ENCODE measurements at places on chromosomes 16 and 17.

- no peak for DNase-seq
Observed at GRCh38 chr17:65093930-65094329, 37.4 kb upstream of the GNA13 start.

GRCh38 chr17:17971431-17972125, 622 bp downstream of the TOM1L2 start:
- DNase-seq = no peak

- no peak for DNase-seq
Observed at GRCh38 chr16:22428654-22429053, 54.2 kb upstream of the CDR2 start.

- DNase-seq = no peak
Observed at GRCh38 chr17:60173304-60173819, 23.6 kb downstream of the CA4 start.

DNA sequence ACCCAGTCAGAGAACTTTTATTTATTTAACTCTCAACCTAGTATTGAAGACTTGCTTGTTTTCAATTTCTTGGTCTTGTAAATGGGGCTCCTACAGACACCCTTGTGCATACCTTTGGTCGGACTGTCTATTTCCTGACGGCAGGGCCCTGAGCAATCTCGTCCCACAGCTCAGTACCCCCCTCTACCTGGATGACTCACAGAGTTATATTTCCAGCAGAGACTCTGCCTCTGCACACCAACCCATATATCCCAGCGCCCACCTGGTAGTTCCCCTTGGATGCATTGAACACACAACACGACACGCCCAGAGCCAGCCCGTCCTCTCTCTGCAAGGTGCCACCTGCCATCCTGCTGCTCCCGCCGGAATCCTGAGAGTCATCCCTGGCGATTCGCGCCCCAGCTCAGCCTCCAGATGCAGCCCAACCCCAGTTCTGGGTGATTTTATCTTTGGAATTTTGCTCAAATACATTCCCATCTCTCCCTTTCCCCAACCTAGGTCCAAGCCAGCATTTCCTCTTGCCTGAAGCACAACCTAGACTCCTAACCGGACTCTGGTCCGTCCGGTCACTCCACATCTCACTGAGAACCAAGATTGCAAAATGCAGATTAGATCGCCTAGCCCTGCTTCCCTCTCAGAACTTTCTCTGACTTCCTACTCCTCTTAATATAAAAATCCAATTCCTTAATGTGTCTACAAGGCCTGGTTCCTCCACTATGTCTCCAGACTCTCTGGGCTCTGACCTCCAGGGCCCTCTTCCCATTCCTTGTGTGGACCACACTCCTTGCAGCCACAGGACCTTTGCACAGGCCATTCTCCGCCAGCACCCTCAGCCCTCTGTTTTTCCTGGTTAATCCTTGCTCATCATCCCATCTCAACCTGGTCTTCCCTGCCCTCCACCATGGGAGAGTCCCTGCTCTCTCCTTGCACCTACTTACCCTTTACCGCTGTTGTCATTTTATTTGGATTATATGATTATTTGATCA, 129.2 kb downstream of the SEC14L1 start:
- DNase-seq = no peak

DNA sequence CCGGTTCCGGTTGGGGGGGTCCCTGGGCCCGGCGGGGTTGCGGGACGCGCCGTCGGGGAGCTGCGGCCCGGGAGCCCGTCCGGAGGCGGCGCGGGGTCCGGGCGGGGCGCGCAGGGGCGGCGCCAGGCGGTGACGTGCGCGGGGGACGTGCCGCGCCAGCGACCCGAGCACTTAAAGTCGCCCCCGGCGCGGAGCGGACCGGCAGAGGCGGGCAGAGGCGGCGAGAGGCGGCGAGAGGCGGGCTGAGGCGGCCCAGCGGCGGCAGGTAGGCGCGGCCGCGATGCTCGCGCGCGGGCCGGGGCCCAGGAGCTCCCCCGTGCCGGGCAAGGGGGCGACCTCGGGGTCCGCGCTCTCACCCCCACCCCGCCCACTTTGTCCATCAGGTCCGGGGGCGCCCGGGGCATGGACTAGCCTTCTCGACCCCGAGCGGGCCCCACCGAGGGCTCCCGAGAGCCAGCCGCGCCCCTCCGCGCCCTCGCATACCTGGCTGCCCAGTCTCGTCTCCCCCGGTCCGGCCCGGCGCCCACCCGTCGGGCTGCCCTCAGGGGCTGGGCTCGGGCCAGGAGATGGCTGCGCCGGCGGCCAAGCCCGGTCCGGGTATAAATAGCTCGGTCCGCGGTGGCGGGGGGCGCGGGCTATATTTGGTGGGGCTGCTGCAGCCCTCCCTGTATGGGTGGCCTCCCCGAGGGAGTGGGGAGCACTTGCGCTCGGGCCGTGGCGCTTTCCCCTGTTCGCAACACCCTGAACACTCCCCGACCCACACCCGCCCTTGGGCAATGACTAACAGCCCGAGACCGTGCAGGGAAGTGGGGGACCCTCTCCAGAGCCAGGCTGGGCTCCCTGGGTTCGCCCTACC, at the start of gene SLC16A3:
TSS of gene SLC16A3 (plus strand) at position 201 of the 856 bp plus-strand sequence. CDS start 6,967 bp downstream, outside the sequence.
- no peak for DNase-seq

DNA sequence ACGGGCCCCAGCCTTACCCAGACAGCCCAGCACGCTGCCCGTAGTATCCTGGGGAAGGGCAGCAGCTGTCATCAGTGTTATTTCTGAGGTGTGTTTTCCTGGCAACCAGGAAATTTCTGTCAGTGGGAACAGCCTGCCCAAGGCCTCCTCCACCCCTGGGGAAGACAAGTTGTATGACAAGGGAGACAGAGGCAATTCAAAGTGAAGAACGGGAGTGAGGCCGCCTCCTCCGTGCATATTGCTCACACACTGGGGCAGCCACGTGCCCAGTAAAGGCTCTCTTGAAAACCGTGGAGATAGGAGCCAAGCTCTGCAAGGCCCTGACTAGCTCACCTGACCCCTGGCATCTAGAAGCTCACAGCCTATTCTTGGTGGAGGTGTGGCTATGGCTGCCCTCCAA, 57.6 kb downstream of the RAI1 start:
- DNase-seq = peak; percentile 60

DNA sequence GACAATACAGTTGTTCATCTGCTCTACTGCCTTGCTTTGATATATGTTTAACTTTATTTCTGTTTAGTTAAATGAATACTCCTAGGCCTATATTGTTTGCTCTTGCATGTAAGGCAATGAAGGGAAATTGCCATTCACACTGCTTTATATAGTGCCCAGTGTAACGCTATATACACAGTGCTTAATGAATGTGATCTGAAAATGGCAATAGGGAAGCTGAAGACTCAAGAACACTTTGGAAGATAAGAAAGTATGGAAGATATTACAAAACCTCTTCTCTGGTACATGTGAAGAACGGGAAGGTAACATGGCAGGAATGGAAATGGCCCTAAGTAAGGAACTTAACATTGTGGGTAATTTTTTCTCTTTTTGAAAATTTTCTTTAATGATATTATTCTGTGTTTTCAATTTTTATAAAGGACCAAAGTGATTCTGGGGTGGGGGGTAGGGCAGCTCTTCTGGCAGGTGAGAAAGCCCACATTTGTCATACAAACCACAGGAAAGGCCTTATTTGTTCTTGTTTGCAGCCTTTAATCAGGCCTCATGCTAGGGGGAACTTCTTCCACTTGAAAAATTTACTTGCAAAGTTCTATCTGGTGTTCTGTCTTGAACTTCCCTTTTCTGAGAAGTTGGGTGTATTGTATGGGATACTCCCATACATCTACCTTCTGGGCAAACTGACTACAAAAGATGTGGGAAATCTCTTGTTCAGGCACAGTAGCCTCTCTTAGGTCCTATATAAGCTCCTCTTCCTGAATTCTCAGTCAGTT, 100.8 kb upstream of the CORO6 start:
- no peak for DNase-seq

DNA sequence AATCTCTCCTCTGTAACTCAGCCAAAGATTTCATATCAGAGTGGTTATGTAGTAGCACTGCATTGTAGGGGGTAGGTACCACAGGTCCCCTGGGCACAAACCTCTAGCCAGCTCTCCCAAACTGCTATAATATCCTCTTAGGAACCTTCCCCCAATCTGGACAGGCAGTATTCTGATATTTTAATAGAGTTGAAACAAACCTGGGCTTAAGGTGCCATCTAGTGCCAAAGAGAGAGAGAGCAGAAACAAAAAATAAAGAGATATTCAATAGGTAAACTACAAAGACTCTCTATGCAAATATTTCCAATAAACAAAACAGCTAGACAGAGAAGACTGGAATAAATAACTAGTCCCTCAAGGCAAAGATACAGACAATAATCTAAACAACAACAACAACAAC, 1070.0 kb downstream of the CDH11 start:
- no peak for DNase-seq

DNA sequence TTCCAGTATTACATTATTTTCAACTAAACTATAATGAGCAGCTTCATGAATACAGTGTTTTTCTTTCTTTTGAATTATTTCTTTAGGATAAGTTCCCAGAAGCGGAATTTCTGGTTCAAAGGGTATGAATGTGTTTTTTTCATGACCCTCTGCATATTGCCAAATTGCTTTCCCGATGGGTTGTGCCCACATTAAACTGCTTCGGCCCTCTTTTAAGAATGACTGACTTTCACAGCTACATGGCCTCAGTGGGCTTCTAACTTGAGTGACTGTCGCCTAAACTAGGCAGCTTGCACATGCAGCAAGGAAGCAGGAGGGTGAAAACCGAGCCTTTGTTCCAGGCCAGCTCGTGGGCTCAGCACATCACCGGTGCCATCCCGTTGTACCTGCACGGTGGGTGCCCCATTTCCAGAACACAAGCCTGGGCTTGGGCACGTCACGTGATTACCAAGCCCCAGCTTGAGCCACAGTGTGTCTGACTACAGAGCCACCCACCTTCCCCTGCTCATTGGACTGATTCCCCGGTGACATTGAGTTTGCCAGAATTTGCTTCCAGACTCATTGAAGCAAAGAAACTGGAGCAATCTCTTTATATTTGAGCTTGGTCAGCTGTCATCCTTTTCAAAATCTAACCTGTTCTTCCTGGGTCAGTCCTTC, 112.8 kb downstream of the CLEC16A start:
- no peak for DNase-seq

GRCh38 chr16:87234601-87235000, 82.6 kb downstream of the C16orf95 start:
- no peak for DNase-seq

DNA sequence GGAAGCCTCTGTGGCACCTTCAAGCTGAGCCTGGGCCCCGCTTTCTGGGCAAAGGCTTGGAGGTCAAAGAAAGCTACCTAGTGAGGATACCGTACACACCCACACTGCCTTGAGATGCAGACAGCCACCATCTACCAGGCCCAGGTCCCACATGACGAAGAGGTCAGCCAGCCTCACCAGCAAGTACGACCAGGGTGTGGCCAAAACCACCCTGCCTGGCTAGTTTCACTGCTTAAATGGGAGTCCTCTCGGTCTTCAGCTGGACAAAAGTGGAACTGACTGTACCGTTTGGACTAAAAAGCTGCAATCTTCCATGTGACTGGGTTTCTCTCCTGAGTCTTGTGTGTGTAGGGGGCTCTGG, 21.6 kb downstream of the VASN start:
- no peak for DNase-seq

- no peak for DNase-seq
Observed at GRCh38 chr17:44913676-44914075, 1.6 kb downstream of the GFAP start.

GRCh38 chr17:75199886-75200618, 5.4 kb upstream of the NUP85 start:
- no peak for DNase-seq

- DNase-seq = no peak
Observed at GRCh38 chr16:23245268-23245667, 56.8 kb upstream of the SCNN1B start.

DNA sequence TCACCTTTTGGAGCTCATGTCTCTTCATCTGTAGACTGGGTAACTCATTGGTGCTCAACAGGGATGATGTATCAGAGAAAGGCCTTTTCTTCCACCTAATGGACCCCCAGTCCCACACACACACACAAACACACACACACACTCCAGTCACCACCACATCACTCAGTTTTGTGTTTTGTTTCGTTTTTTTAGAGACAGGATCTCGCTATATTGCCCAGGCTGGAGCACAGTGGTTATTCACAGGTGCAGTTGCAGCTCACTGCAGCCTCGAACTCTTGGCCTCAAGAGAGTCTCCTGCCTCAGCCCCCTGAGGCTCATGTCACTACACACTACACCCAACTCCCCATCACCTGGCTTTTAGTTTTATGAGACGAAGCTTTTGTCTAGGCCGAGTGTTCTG, 55.6 kb downstream of the SF3B3 start:
- no peak for DNase-seq

DNA sequence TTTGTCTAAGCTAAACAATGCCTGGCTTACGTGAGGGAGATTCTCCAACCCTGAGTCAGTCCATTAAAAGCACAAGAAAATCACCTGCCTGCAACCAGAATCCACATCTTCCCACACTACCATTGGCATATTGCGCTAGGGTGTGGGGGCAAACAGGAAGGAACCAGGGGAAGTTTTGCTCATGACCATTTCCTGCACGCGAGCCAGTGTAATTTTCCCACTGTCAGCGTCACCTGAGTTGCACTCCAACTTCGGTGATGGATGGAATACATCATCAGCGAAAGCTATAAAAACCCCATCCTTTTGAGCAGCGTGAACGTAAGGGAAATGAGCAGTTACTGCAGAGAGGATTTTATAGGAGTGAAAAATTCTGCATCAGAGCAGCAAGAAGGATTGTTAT, 167.9 kb upstream of the NOL11 start:
- no peak for DNase-seq

DNA sequence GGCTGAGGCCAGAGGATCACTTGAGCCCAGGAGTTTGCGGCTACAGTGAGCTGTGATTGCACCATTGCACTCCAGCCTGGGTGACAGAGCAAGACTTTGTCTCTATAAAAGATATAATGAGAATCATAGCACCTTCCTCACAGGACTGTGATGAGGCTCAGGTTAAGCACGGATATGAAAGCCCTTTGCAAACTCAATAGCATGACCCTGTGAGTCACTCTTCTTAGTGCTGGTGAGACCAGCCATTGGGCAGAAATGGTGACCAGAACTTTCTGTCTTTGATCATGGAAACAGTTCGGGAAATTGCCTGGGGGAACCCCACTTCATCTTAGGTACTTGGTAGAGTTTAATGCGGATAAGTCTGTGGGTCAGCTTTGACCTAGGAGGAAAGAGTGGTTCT, 144.2 kb downstream of the PRKCB start:
- DNase-seq = no peak

DNA sequence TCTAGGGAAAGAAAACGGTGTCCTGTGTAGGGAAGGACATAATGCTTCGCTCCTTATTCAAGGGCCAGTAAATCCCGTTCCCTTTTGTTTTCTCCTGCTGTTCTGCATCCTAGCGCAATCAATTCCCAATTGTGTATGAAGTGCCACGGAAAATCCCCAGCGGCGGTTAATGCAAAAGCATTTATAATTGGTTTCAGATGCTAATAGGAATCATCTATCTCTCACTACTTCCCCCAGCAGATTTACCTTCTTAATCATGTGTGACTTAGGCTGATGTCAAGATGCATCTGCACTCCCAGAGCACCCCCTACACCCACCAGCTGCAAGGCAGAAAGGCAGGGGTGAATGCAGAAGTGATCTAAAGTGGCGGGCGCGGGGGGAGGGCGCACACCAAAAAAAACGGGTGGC, 32.7 kb upstream of the SSTR2 start:
- no peak for DNase-seq
